ENCODE measurements at places on chromosomes 2 and 18. TPM values are rescaled to one million over a fixed set of nuclear protein-coding genes. Genes with fewer than 3 reads are reported as not detected.
A peak's percentile ranks its signal among the peaks of the same experiment; 100 is the strongest.

MRPL30 gene
- total RNA-seq: 74.8 TPM

FSHR gene
- not detected for total RNA-seq

- DNase-seq: peak; percentile 95
Observed at GRCh38 chr18:24726727-24727492, 266.5 kb downstream of the HRH4 start.

RETSAT gene
- 39.6 TPM for total RNA-seq

DNA sequence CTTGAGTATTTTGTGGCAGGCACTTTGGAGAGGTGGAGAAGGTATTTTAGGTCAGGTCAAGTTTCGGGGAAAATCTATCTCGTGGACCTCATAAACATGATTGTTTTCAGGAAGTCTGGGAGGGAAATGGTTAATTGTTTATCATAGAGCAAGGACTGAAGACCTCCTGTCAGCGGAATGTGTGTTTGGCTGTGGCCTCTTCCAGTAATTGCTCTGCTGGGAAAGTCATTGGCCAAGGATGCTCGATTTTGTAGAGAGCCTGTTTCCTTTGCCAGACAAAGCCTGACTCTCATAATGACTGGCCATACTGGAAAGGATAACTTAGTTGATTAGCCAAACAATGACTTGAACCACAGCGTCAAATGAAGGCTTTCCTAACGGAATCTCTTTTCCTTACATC lies 30.0 kb downstream of the IL1R2 start:
- DNase-seq: no peak

DNA sequence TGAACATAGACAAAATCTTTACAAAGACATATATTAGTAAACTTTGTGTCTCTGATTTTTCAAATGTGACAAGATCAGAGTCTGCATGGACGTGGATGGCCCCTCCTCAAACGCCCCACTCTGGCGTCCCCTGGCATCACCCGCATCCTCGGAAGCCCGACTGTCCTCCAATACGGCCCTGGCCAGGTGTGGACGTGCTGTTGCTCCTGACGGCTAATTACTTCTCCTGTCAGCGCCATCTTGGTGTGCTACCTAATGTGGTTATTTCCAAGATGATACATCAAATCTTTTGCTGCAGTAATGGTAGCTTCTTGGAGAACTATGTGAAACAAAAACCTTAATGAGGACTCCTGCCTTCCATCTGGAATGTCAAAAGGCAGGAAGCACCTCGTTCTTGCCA lies 747.4 kb upstream of the SALL3 start:
- no peak for DNase-seq

- no peak for DNase-seq
Observed at GRCh38 chr2:141399270-141399669, 731.5 kb downstream of the LRP1B start.

GRCh38 chr2:239361311-239361642 lies 39.5 kb downstream of the HDAC4 start:
- no peak for DNase-seq

DPP4 gene
- not detected for total RNA-seq

CD8B2 gene
- total RNA-seq: not detected

GAL3ST2 gene
- not detected for total RNA-seq

CHN1 gene
- total RNA-seq: 0.34 TPM

RRM2 gene
- total RNA-seq: 21.9 TPM

HAAO gene
- total RNA-seq: not detected

GRCh38 chr2:223786236-223786635 lies 51.1 kb downstream of the AP1S3 start:
- DNase-seq: no peak

DNA sequence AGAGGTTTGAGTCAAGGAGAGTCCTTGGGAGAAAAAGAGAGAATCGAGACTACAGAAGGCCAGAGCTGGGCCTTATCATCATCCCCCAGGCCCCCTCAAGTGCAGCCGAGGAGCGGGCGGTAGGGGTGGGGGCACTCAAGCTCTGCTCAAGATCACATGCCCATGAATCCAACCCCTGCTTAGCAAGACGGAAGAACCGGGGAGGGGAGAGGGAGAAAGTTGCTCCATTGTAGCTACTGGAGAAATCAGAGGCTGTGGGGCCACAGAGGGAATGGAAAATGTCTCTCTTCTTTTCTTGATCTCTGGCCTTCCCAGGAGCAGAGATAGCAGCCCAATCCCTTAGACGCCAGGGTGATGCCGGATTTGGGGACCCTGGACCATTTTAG lies 14.6 kb downstream of the SLC4A3 start:
- DNase-seq: no peak

- DNase-seq: no peak
Observed at GRCh38 chr2:50118905-50119702, 912.8 kb downstream of the NRXN1 start.

GRCh38 chr2:17628349-17629261 lies 88.1 kb downstream of the VSNL1 start:
- DNase-seq: peak; percentile 57

- no peak for DNase-seq
Observed at GRCh38 chr2:4122726-4123125, 419.4 kb downstream of the DCDC2C start.

MEP1B gene
- total RNA-seq: not detected

- no peak for DNase-seq
Observed at GRCh38 chr18:13578400-13578799, 148.0 kb downstream of the FAM210A start.

LIPT1 gene
- 7.7 TPM for total RNA-seq

DNA sequence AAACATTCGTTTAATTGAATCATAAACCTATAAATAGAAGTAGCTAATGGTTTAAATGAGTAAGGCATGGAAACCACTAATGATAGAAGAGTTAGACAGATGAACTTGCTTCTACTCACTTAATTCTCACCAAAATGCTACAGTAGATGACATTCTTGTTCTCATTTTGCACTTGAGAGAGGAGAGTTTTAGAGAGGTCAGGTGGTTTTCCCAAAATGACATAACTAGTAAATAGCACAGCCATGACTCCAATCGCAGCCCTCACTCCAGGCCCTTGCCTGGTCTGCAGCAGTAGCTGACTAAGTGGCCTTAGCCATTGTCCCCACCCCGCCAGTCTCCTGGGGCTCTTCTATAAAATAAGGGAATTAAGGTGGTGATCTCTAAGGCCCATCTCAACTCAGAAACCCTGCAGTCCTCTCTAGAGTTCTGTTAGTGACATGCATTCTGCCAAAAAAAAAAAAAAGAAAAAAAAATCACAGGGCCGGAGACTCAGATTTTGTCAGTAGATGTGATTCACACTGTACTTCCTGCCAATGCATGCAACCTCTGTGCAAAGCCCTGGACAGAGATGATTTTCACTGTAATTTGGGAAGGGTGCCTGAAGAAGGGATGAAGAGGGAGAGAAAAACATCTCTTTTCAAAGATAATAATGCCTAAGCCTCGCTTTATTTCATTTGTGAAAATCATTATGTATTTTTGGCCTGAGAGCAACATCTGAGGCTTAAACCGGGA lies 221.8 kb downstream of the ANAPC1 start:
- DNase-seq: no peak

DNA sequence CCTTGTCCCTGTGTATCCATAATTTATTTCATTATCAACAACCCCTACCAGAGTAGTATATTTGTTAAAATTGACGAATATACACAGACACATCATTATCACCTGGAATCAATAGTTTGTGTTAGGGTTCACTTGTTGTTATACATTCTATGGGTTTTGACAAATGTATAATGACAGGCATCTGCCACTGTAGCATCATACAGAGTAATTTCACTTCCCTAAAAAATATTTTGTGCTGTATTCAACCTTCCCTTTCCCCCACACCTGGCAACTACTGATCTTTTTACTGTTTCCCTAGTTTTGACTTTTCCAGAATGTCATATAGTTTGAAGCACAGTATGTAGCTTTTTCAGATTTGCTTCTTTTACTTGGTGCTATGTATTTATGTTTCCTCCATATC lies 132.0 kb downstream of the ZNF804A start:
- no peak for DNase-seq
